ENCODE measurements at places on chromosomes 13 and 19. TPM values are rescaled to one million over a fixed set of nuclear protein-coding genes. Genes with fewer than 3 reads are reported as not detected.

The CTXN1 gene
- 9.0 TPM for total RNA-seq

DNA sequence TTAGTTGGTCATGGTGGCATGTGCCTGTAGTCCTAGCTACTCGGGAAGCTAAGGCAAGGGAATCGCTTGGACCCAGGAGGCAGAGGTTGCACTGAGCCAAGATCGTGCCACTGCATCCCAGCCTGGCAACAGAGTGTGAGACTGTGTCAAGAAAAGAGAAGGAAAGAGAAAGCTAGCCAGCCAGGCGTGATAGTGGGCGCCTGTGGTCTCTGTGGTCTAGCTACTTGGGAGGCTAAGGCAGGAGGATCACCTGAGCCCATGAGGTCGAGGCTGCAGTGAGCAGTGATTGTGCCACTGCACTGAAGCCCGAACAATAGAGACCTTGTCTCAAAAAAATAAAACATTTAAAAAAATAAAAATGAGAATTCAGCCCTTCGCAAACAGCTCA, 33.3 kb downstream of the TIMM13 start:
- H3K27ac ChIP-seq: no peak overlapping the region
- DNase-seq: no peak
- H3K4me1 ChIP-seq: no peaks in the 10 kb centered on the region

The MIA gene
- total RNA-seq: not detected

DNA sequence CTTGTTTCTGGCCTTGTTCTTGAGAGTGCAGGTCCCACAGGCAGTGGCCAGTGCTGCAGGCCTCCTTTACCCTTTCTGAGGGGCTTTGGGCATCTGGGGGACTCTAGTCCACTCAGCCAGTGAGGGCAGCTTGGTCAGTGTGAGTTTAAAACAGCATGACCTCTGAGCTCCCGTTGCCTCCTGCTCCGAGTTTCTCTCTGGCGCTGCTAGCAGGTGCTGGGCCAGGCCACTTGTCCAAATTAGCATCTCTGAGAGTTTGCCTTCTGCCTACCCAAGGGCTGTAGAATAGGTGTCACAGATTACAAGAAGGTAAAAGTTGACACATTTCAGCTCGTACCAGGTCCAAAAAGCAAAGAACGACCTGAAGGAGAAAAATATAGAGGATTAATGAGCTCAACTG, 105.9 kb downstream of the SIPA1L3 start:
- 0 out of 2 replicates have a peak, but pooled peaks cover 3% of the 10 kb centered on the region for H3K36me3 ChIP-seq
- H3K4me3 ChIP-seq: no peak overlapping the region
- no peak overlapping the region for H3K27ac ChIP-seq
- no peaks in the 10 kb centered on the region for H3K4me1 ChIP-seq
- DNase-seq: no peak

DNA sequence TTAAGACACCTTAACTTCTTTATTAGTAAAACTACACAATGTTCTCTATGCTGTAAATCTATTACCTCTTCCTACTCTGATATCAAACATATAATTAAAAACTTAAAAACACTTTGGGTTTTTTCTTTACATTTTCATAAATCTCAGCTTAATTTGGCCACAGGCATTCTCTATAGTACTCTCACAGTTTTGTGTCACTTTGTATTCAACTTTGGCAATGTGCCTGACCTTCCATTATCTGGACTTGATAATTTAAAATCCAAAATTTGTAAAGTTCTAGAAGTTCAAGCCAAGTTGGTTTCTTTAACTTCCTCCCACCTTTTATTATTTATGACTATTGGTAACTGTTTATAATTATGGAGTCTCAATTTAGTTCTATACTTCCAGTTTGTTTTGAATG, 46.4 kb downstream of the VWA8 start:
- H3K36me3 ChIP-seq: no peaks in the 10 kb centered on the region
- no peak overlapping the region for H3K27ac ChIP-seq
- no peaks in the 10 kb centered on the region for H3K27me3 ChIP-seq
- H3K4me3 ChIP-seq: no peak overlapping the region
- no peak for DNase-seq
- H3K4me1 ChIP-seq: peaks cover 37% of the 10 kb centered on the region

The FUZ gene
- total RNA-seq: 21.1 TPM

DNA sequence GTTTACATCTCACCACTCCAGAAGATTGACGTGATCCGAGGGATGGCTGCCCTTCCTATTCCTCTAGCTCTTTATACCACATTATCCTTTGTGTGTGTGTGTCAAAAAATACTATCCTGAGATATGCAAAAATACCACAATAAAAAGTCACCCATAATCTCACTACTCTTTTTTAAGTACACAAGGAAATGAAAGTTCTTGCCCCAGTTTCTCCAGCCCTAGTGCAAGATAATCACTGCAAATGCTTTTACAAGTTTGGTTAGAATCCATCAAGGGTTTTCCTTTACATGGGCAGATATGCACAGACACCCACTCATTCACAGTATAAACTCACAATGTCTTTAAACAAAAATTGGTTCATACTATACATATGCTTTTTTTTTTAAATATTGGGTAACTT, 89.3 kb downstream of the DIAPH3 start:
- H3K27me3 ChIP-seq: no peaks in the 10 kb centered on the region
- no peaks in the 10 kb centered on the region for H3K4me1 ChIP-seq
- no peak for DNase-seq
- H3K27ac ChIP-seq: no peak overlapping the region

The ZNF738 gene
- 10.6 TPM for total RNA-seq

GRCh38 chr19:34888091-34888490, 38.6 kb upstream of the ZNF30 start:
- H3K36me3 ChIP-seq: no peaks in the 10 kb centered on the region
- H3K27me3 ChIP-seq: no peaks in the 10 kb centered on the region
- H3K27ac ChIP-seq: no peak overlapping the region
- no peak for DNase-seq

DNA sequence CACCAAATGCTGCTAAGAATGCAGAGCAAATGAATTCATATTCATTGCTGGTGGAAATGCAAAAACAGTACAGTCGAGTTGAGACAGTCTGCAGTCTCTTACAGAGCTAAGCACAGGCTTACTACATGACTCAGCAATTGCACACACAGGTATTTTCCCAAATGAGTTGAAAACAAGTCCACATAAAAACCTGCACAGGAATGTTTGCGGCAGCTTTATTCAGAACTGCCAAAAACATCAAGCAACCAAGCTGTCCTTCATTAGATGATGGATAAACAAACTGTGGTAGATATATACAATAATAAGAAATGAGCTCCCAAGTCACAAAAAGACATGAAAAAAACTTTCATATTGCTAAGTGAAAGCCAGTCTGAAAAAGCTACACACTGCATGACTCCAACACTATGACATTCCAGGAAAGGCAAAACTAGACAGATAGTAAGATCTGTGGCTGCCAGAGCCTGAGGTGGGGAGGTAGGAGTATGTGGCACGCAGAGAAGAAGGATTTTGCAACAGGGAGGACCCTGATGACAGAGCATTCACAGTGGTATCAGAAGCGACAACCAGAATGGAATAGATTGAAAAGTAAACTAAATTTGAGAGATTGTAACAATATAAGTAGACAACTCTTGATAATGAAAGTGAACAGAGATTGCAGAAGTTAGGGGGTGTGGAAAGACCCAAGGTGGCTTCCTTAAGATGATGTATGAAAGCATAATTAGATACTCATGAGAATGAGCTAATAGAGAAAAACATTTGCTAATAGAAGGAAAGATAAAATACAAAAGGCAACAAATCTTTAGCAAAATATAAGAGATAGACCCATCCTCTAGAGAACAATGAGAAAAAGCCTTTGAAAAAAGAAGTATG, 52.7 kb downstream of the TSC22D1 start:
- DNase-seq: peak; percentile 67
- no peak overlapping the region for H3K4me3 ChIP-seq
- H3K27me3 ChIP-seq: no peaks in the 10 kb centered on the region
- H3K36me3 ChIP-seq: no peaks in the 10 kb centered on the region
- peaks cover 21% of the 10 kb centered on the region for H3K4me1 ChIP-seq
- H3K27ac ChIP-seq: peak overlapping the region; percentile 58

GRCh38 chr19:47230054-47230920, 712 bp downstream of the BBC3 start:
- H3K4me3 ChIP-seq: peak overlapping the region; percentile 83
- no peaks in the 10 kb centered on the region for H3K27me3 ChIP-seq
- peak; percentile 75 for DNase-seq
- H3K27ac ChIP-seq: peak overlapping the region; percentile 92

The ICAM1 gene
- total RNA-seq: 22.3 TPM

DNA sequence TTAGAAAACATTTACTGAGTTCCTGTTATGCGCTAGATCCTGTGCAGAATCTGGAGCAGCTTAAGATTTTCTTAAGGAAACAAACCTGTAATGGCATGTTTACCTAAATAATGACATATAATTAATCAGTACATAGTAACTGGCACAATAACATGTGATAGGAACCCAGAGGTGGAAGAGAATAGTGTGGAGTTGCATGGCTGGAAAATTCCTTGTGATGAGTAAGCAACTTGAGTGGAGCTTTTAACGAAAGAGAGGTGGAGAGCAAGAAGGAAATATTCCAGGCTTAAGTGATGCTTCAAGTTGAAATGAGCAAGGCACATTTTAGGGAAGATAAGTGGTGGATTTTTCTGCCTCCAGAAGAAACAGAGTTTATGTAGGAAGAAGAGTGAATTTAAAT, 9.2 kb upstream of the GPC5 start:
- no peak overlapping the region for H3K27ac ChIP-seq
- no peak for DNase-seq
- H3K4me3 ChIP-seq: no peak overlapping the region
- peaks cover 27% of the 10 kb centered on the region for H3K27me3 ChIP-seq

- H3K36me3 ChIP-seq: no peaks in the 10 kb centered on the region
- peak overlapping the region; percentile 73 for H3K4me3 ChIP-seq
- no peak overlapping the region for H3K27ac ChIP-seq
- DNase-seq: peak; percentile 72
- H3K27me3 ChIP-seq: no peaks in the 10 kb centered on the region
These were observed 30.7 kb upstream of the ZNF429 start for GRCh38 chr19:21474671-21475181.

The VSTM1 gene
- not detected for total RNA-seq

DNA sequence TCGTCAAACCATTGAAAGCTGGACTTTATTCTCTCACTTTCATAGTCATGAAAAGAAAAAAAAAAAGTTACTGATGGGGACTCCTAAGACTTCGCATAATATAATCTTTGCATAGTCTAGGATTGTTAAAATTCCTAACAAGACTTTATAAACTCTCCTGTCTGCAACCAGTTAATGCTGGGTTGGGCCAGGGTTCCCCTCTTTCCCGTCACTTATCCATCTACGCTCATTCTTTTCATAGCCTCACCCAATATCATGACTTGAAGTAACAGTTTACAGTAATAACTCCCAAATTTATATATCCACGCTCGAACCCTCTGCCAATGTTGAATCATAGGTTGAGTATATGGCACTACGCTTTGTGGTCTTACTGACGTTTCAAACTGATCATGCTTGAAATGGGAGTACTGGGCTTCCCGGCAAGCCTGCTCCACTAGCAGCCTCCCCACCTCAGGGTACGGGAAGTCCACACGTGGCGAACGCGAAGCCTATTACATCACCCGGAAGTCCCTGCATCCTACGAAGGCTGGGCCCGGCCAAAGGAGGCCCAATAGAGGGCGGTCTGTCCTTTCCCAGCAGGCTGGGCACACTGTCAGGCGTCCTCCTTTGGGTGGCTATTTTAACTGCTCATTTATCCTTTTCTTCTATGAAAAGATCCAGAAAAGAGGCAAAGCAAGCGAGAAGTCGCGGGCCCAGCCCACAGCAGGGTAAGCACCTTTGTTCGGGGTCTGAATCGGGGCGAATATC, 694 bp upstream of the ZNF460 start:
- no peaks in the 10 kb centered on the region for H3K27me3 ChIP-seq
- peaks cover 27% of the 10 kb centered on the region for H3K4me1 ChIP-seq
- no peaks in the 10 kb centered on the region for H3K36me3 ChIP-seq
- peak overlapping the region; percentile 99 for H3K27ac ChIP-seq

GRCh38 chr19:38713227-38713649, 31.0 kb downstream of the CAPN12 start:
- H3K4me3 ChIP-seq: no peak overlapping the region
- no peak for DNase-seq
- no peak overlapping the region for H3K27ac ChIP-seq

The PRODH2 gene
- not detected for total RNA-seq

The HIPK4 gene
- total RNA-seq: not detected

DNA sequence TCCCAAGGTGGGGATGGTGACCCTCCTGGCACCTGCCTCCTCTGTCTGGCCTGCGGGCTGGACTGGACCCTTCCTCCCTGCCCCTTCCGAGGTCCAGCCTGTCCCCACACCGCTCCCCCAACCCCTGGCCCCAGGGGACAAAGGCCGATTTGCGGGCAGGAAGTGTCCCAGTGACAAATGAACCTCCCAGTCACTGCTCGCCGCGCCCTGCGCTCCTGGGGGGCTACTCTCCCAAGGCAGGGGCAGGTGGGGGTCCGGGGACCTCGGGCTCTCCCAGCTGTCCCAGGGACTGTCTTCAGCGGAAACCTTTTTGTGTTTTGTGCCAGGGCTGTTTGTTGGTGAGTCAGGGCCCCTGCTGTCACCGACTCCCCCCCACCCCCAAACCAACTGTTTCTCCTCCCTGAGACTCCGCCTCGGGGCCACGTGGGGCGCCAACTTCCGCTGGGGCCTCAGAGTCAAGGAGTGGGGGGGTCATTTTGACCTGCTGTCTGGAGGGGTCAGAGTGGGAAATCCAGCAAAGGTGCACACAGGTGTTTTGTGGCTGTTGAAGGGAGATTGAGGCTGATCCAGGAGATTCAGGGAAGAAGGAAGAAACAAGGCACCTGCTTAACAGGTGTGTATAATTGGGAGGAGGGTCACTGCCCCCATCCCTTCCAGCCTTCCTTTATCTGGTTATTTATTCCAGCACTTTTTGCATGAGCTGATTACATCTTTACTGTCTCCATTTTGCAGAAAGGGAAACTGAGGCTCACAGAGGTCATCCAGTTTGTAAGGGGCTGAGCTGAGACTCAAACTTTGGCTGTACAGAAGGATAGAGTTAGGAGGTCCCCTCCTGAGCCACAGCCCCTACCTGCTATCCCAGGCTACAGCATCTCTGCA, 831 bp downstream of the PGPEP1 start:
- H3K4me3 ChIP-seq: peak overlapping the region; percentile 96
- peak; percentile 81 for DNase-seq
- H3K27me3 ChIP-seq: no peaks in the 10 kb centered on the region
- no peak overlapping the region for H3K27ac ChIP-seq

- DNase-seq: no peak
- H3K36me3 ChIP-seq: no peaks in the 10 kb centered on the region
- H3K27ac ChIP-seq: no peak overlapping the region
- H3K27me3 ChIP-seq: peaks cover 7% of the 10 kb centered on the region
- no peak overlapping the region for H3K4me3 ChIP-seq
- H3K4me1 ChIP-seq: peaks cover 1% of the 10 kb centered on the region
These were observed 23.8 kb downstream of the VAV1 start for GRCh38 chr19:6796278-6796677.

The TNNI3 gene
- not detected for total RNA-seq

The KCNRG gene
- 0.97 TPM for total RNA-seq

The FBXL12 gene
- 21.9 TPM for total RNA-seq

- no peak overlapping the region for H3K4me3 ChIP-seq
- no peak overlapping the region for H3K27ac ChIP-seq
- peaks cover 6% of the 10 kb centered on the region for H3K4me1 ChIP-seq
- no peaks in the 10 kb centered on the region for H3K36me3 ChIP-seq
These were observed 69.9 kb upstream of the ARHGEF7 start for GRCh38 chr13:111045170-111045569.

- DNase-seq: no peak
- no peaks in the 10 kb centered on the region for H3K36me3 ChIP-seq
- no peak overlapping the region for H3K4me3 ChIP-seq
- H3K27me3 ChIP-seq: no peaks in the 10 kb centered on the region
- H3K4me1 ChIP-seq: no peaks in the 10 kb centered on the region
These were observed 1784.6 kb downstream of the SLITRK5 start for GRCh38 chr13:89455741-89456140.

- peaks cover 61% of the 10 kb centered on the region for H3K27me3 ChIP-seq
- H3K36me3 ChIP-seq: no peaks in the 10 kb centered on the region
- H3K27ac ChIP-seq: no peak overlapping the region
- no peaks in the 10 kb centered on the region for H3K4me1 ChIP-seq
These were observed 6.9 kb downstream of the NPHS1 start for GRCh38 chr19:35845215-35846037.
